A673 (cell line): ENCODE measurements at places on chromosomes 1 and 21.

- no peak for DNase-seq
Measured at GRCh38 chr1:115624859-115625258, 16.9 kb upstream of the VANGL1 start.

DNA sequence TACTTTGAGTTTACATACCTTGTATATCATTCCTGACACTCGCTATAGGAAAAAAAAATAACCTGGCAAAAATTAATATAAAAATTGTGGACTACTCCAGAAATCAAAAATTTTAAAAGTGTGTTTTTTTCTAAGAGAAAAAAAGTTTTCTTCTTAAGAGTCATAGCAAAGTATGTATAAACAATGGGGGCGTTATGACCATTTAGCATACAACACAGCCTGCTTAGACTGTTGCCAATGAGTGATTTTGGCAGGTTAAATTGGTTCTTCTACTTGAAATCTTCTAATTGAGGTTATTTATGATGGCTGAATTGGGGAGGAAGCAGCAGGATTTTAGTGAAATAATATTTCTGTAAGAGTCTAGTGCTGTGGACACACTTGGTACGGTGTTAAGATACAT is 130.5 kb upstream of the USH2A start:
- no peak for DNase-seq

DNA sequence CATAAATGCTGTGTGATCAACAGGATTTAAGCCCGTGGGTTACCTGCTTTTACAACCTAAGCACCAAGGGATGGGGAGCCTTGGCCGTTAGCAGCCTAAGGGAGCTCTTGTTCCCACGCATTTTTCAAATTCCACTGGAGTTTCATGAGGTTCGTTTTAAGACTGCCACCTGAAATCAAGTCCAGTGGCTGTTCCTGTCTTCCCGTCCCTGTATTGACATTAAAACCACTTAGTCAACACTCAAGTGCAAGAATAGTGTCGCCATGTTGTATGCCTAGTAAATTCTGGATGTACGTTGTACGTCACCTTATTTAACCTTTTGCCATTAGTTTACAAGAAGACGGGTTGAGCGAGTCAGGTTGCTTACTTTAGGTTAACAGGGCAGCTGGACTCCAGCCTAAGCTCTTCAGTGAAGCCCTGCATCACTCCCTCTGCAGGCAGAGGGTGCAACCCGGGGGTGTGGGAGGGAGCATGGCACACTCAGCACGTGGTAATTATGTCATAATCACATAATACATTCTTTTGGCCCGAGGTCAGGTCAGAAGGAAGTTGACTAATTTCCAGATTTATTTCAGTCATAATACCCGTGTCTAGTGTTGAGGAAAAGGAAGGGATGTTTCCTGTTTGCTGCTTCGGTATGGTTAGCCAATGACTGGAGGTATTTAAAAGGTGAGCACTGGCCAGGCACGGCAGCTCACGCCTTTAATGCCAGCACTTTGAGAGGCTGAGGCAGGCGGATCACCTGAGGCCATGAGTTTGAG is 42.5 kb downstream of the CNST start:
- peak; percentile 73 for DNase-seq

DNA sequence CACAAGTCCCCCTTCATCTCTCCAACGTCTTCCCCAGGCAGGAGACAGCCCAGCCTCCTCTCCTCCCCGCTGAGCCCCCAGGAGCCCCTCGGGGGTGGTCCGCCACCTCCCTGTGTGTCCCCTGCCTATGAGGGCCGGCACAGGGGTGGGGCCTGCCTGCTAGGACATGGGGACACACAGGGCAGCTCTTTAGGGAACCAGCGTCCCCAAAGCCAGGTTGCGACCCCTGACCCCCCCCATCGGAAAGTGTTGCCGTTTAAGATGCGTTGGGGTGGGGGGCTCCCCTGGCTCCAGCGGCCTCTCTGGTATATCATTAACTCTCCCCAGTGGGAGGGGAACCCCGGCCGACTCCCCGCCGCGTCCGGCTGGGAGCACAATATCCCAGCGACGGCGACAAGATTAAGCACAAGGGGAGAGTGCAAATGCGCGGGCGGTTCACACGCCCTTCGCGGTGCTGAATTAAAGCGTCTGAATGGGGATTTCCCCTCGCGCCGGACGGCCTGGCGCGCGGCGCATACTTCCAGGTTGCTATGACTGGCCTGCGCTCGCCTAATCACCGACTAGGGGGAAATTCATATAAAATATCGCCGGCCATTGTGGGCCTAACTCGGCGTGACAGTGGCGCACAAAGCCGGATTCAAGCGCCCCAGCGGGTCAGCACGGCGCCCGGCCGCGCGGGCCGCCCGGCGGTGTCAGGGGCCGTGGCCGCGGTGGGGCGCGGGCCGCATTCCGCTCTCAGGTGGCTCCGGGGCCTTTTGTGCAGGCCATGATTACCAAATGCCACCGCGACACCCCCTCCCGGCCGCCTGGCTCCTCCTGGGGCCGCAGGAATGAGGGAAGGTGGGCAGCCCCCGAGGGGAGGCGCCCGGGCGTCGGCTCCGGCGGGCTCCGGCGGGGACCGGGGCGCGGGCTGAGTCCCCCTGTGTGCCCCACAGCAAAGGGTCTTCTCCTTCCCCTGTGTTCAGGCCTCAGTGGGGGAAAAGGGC is 30.9 kb downstream of the WNT3A start:
- peak; percentile 45 for DNase-seq

DNA sequence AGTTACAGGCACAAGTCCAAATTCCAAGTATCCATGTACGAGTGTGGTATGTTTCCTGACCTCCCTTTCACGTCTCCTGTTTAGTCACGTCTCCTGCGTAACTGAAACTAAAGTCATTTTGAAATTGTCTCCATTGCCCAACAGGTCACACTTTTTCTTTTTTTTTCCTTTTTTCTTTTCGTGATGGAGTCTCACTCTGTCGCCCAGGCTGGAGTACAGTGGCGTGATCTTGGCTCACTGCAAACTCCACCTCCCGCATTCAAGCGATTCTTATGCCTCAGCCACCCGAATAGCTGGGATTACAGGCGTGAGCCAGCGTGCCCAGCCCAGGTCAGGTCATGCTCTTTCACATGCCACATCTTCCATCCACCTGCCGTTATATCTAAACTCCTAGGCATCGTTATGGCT is 38.2 kb downstream of the L1TD1 start:
- no peak for DNase-seq

- peak; percentile 33 for DNase-seq
Measured at GRCh38 chr1:11736746-11737639, 1.1 kb downstream of the AGTRAP start.

- DNase-seq: no peak
Measured at GRCh38 chr1:217135569-217135915, 412.3 kb upstream of the ESRRG start.

DNA sequence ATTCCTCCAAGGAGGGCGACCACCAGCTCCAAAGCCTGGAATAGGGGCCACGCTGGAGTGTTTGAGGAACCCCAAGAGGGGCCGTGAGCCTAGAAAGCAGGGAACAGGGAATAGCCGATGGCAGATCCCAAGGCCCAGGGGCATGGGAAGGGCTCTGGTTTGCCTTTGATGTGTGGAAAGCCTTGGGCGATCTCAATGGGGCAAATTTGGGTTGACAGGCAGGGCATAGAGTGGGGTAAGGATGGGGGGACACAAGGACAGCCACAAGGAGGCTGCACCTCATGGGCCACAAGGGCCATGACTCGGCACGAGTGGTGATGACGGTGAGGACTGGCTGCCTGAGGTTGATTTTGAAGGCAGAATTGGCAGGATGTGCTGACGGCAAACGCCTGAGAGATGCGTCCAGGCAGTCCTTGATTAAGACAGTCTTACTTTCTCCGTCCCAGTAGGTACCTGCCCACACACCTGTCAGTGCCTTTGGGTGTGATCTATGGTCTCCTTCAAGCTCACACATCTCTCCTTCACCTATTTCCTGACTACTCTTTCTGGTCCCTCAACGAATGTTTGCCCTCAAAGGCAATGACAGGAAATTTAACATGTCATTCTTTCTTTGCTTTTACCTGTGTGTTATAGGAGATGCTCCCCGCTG is 2.0 kb upstream of the TMPRSS3 start:
- no peak for DNase-seq

DNA sequence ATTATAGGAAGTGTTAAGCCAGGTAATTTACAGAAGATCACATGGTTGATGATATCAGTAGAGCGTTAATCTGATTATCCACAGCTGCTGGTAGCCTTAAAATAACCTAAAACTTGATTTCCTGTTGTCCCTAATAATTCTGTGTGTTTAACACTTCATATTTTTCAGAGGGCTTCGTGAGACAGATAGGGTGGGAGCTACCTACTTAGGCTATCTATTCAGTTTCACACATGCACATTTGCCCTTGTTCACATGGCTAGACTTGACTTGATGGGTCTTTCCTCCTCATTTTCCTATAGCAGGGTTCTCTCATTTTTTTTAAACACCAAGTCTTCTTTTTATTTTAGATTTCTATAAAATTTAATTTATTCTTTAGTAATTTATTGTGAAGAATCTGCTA is 11.0 kb downstream of the BACH1 start:
- DNase-seq: no peak

DNA sequence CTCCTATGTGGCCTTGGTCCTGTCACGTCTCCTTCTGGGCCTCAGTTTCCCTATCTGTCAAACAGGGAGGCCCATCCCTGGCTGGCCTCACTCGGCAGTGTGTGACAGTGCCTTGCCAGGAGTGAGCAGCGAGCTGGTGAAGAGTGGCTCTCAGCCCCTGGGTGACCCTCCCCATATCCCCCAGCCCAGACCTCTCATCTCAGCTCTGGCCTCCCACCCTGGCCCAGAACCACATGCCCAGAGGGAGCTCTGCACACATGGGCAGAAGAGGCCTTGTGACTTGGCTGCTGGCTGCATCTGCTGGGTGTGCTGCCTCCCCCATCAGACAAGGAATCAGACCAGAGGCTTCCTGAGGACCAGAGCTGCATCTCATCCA is 19.5 kb upstream of the PADI1 start:
- DNase-seq: no peak

DNA sequence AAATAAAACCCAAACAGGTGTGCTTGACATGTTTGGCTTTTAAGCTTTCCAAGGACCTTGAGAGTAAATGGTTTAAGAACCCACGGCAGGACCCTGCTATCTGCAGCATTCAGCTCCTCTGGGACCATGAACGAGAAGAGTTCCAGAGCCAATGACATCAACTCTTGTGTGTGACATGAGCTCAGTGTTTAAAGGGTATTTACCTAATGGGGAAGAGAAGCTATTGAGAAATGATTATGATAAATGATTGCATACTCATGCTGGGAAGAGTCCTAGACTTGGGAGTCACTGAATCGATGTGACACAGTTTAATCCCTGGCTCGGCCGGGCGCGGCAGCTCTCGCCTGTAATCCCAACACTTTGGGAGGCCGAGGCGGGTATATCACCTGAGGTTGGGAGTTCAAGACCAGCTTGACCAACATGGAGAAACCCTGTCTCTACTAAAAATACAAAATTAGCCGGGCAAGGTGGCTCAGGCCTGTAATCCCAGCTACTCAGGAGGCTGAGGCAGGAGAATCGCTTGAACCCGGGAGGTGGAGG is 55.4 kb downstream of the KANK4 start:
- DNase-seq: no peak

- DNase-seq: peak; percentile 60
Measured at GRCh38 chr21:33643658-33644311, 1.5 kb downstream of the ITSN1 start.

DNA sequence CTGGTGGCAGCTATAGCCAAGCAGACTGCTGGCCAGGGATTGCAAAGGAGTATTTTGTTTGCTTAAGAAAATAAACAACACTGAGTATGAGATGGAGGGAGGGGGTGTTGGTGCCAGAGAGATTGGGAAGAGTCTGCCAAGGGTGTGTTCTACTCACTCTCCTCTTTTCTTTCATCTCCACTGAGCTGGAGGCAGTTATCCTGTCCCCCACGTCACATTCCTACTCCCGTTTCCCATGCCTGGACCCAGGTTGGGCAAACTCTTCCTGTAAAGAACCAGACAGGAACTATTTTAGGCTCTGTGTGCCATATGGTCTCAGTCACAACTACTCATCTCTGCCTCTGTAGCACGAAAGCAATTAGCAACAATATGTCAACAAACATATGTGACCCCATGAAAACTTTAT is 1.4 kb upstream of the IL24 start:
- DNase-seq: no peak

- no peak for DNase-seq
Measured at GRCh38 chr1:205809942-205810345, 3.1 kb downstream of the SLC41A1 start.

DNA sequence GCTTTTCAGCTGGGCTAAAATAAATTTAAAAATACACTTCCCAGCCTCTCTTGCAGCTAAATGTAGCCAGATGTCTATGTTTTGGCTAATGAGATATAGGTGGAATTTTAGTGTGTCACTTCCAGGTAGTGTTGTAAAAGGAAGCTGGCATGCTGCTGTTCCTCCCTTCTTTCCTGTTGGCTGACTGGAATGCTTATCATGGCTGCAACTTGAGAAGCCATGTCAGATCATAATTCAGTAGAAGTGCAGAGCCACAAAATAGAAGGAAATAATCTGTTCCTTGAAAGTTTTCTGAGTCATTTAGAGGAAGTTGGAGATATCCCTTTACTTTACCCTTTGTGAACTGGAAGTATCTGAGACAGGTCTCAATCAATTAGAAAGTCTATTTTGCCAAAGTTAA is 10.9 kb upstream of the RBM15 start:
- DNase-seq: no peak

DNA sequence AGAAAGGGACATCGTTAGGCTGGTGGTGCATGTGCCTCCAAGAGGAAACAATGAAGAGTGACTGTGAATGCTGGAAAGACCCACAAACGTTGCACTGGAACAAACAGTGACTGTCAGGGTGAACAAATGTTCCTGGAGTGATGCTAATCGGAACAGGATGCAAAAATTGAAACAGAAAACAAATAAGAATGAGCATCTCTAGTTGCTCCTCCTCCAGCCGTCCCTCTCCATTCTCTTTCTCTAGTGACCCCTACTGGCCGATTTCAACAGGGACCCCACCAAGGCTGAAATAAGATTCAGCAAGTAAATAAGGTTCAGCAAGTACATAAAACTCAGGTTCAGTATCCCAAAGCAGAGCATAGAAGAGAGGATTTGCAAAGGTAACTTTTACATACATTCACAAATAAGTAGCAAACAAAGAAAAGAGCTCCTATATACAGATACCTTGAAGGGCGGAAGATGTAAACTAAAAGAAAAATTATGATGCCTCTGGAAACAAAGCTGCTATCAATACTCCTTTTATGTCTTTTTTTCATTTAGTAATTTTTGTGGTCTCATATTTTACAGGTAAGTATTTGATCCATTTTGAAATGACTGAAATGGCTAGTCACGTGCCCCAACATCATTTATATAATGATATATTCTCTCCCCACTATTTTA is 836.1 kb upstream of the ADAMTS5 start:
- peak; percentile 52 for DNase-seq

- DNase-seq: no peak
Measured at GRCh38 chr21:42601656-42602055, 51.8 kb upstream of the PDE9A start.

- DNase-seq: no peak
Measured at GRCh38 chr1:31725777-31726535, 22.1 kb upstream of the COL16A1 start.
